Upper lobe of right lung (tissue), 1 donor: ENCODE measurements at places on chromosomes 6 and 20.
A peak's percentile ranks its signal among the peaks of the same experiment; 100 is the strongest.

GRCh38 chr6:27755768-27756167 lies 156.4 kb downstream of the OR2B2 start:
- no peak for DNase-seq

DNA sequence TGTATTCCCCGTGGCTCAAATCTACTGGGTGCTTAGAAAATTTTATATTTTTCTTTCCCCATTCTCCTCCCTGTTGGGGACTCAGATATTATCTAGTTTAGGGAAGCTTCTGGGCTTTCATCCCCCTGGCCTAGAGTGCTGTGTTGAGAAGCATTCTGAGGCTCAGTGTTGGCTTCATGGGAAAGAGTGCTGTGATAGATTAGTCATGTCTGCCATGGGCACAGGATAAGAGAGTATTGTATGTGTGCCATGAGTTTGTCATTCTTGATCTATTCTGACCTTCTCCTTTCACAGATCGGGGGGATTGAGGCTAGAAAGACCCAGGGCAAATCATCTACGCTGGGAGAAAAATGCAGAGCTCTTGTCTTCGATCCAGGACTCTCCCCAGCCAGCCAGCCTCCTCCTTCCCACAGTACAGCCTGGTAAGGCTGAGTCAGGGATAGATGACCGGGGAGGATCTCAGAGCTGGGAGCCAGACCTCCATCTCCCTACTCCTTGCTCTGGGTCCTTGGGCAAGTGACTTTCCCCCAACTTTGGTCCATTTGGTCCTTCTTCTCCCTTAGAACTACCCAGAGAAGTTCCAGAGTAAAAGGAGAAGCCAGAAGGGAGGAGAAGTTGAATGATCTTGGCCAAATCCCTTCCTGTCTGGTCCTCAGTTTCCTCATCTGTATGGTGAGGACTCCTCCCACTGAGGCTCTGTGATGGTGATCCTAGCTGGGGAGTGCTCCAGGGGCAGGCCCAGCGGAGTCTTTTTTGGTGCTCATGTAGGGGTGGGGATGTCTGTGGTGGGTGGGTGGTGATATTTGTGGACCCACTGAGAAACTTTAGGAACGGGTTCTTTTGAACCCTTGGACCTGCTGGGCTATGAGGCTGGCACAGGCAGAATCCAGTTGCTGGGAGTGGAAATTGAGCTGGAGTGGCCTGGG lies 5.0 kb downstream of the SRC start:
- peak; percentile 20 for DNase-seq

GRCh38 chr6:16477367-16478149 lies 239.2 kb downstream of the GMPR start:
- no peak for DNase-seq

- no peak for DNase-seq
These were observed 215.8 kb upstream of the CITED2 start for GRCh38 chr6:139590206-139590605.

- no peak for DNase-seq
These were observed 96.4 kb upstream of the MRPS10 start for GRCh38 chr6:42313941-42314570.

DNA sequence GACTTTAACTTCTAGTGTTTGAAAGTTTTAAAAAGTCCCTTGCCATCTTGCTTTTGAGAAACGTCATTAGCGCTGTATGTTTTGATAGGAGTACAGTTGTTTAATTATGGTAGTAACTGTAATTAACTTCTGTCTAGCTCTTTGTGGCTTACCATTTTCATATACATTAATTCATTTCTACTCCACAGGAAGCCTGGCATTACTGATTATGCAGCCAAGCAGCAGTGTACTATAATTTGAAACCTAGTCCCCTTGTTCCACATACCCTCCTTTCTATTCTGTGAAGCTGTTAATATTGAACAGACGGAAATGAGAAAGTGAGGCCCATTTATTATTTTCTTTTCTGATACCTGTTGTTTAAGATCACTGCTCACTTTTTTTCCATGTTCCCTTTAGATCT lies 235.4 kb downstream of the CDKAL1 start:
- no peak for DNase-seq

- DNase-seq: no peak
These were observed 159.8 kb upstream of the ECI2 start for GRCh38 chr6:4295058-4295782.

GRCh38 chr6:117448732-117449485 lies 23.2 kb upstream of the ROS1 start:
- DNase-seq: no peak

GRCh38 chr6:140101818-140102217 lies 727.4 kb upstream of the CITED2 start:
- no peak for DNase-seq

GRCh38 chr20:48277266-48277665 lies 492.0 kb upstream of the SULF2 start:
- no peak for DNase-seq

DNA sequence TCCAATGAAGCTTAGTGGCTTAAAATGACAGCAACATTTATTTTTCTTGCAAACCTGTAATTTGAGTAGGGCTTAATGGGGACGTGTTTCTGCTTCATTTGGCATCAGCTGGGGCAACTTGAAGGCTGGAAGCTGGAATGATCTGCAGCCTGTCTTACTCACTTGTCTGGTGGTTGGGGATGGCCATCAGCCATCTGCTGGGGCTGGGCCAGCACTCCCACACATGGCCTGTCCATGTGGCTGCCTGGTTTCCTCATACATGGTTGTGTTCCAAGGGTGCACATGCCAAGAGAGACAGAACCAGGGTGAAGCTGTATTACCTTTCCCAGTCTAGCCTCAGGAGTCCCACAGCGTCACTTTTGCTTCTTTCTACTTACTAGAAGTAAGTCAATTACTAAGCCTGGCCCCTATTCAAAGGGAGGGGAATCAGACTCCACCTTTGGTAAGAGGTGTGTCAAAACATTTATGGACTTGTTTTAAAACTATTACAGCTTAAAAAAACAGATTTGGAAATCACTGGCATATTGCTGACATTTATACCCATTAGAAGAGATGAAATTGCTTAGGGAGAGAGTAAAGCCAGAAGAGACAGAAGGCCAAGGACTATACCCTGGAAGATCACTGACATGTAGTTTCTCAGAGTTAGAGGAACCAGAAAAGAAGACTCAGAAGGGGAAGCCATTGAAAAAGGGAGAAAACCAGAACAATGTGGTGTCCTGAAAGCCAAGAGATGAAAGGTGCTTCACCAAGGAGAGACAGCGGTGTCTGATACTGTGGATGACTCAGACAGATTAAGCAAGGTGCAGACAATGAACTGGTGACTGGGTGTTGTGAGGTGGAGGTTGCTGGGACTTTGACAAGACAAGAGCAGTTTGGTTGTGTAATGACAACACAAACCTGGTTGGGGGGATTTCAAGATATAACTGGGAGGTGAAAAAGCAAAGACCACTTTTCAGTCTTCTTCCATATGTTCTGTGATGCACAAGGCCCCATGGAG lies 345.2 kb downstream of the GJA1 start:
- peak; percentile 59 for DNase-seq

- DNase-seq: peak; percentile 66
These were observed 703 bp downstream of the EPHA7 start for GRCh38 chr6:93418408-93419303.

DNA sequence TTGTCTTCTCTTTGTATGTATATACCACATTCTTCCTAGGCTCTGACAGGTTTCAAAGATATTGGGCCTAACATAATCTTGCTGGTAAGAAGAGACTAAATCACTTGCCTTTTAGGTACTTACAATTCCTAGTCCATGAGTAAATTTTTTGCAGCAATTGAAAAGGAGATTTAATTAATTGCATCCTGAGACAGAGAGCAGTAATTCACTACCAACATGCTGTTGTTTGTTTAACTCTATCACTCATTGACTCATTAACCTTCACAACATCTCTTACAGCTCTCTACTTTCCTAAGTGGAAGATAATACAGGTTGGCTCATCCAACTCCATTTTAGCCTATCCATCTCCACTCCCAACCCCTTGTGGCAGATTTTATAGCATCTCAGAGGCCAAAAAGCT lies 280.4 kb downstream of the ALDH8A1 start:
- no peak for DNase-seq

DNA sequence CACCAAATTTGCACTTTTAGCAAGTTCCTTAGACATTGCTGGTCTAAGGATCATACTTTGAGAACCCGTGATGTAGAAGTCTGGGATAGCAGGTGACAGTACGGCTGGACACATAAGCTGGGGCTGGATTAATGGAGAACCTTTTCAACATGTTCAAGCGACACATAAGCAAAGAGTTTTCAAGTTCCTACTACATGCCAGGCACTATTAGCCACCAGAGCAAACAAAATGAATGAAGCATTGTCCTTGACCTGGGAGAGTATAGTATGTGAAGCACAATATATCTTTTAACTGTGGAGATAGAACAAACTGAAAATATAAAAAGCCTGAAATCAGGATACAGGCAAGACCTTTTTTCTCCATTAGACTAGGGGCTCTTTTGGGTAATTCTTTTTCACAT lies 102.9 kb downstream of the ADGRG6 start:
- no peak for DNase-seq
